ENCODE measurements at places on chromosomes 7 and 10. TPM values are rescaled to one million over a fixed set of nuclear protein-coding genes. Genes with fewer than 3 reads are reported as not detected.

Gene CCT6A
- total RNA-seq: 549 TPM

Gene PDCD11
- total RNA-seq: 17.3 TPM

Gene TNKS2
- 13.7 TPM for total RNA-seq

Gene TWIST1
- total RNA-seq: not detected

Gene LIPF
- not detected for total RNA-seq

Gene TCF7L2
- total RNA-seq: 0.47 TPM

Gene TRPV6
- not detected for total RNA-seq

Gene CHST3
- 49.3 TPM for total RNA-seq

Gene C10orf53
- total RNA-seq: not detected

All from Caki2 (cell line).